ENCODE measurements at places on chromosomes 1 and 21.

GRCh38 chr1:55257958-55258357 lies 42.8 kb upstream of the USP24 start:
- DNase-seq, result no peak

- DNase-seq, result no peak
Measured at GRCh38 chr1:117574161-117574835, 31.6 kb upstream of the TENT5C start.

DNA sequence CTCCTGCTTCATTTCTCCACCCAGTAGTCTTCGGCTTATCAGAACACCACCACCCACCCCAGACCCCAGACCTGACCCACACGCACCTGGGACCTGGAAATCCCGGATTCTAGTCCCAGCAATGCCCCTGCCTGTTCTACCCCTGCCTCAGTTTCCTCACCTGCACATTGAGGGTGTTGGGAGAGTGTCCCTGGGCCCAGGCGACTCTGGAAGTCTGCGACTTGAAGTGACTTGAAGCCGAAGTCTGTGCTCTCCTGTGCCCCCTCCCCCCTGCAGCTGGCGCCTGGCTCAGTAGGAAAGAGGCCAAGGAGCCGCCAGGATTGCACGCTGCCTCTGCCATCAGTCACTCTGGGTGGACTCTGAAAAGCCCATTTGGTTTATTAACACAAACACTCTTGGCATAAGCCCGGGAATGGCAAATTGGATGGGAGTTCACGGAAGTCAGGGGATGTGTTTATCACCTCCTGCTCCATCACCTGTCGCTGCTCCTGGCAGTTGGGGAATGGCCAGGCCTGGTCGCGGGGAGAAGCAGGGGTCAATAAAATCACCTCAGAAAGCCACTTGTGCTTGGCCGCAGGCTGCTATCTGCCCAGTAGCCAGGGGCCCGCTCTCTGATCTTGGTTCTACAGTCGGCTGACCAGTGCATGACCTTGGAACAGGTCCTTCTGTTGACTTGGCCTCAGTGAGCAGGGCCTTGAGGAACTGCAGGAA lies 132.7 kb downstream of the ACTL8 start:
- DNase-seq, result no peak

- DNase-seq, result no peak
Measured at GRCh38 chr21:34802180-34802899, 133.5 kb downstream of the CLIC6 start.

GRCh38 chr1:147768101-147768500 lies 7.7 kb upstream of the GJA5 start:
- DNase-seq, result no peak

All from fibroblast of skin of right biceps (primary cell).